ENCODE measurements at places on chromosomes 4 and X.
A peak's percentile ranks its signal among the peaks of the same experiment; 100 is the strongest.

GRCh38 chr4:151403656-151404055 lies 5.3 kb upstream of the FHIP1A start:
- DNase-seq: no peak

GRCh38 chr4:27836523-27836922 lies 975.9 kb downstream of the STIM2 start:
- DNase-seq: no peak

DNA sequence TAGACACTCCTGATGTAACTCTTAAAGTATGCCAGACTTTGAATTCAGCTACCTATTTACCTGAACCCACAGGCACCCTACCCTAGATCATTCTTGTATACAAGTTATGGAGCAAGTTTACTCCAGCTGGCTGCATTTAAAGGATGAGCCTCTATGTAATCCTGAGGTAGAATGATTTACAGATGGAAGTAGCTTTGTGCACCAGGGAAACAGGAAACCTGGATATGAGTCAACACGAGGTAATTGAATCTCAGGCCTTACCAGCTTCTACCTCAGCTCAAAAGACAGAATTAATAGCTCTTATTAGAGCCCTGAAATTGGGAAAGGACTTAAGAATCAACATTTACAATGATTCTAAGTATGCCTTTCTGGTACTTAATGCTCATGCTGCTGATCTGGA lies 119.8 kb downstream of the AGTR2 start:
- no peak for DNase-seq

DNA sequence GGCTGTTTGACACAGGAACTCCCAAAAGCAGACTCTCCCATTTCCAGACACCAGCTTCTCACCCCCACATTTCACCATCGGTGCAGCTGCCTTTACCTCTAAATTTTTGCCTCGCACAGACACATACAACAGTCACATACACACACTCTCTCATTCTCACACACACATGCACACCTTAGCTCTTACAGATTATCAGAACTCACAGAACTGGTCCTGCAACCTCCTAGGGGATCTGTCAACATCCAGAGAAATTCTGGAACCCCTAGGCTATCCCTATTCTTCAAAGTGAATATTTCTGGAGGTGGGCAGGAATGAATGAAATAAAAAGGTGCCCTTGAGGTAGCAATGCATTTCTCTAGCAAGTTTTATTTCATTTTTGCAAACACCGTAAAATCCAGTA lies 4.1 kb downstream of the HS6ST2 start:
- DNase-seq: no peak

GRCh38 chr4:53748328-53748772 lies 157.1 kb upstream of the LNX1 start:
- peak; percentile 98 for DNase-seq

GRCh38 chr4:92516450-92516849 lies 212.7 kb downstream of the GRID2 start:
- no peak for DNase-seq

DNA sequence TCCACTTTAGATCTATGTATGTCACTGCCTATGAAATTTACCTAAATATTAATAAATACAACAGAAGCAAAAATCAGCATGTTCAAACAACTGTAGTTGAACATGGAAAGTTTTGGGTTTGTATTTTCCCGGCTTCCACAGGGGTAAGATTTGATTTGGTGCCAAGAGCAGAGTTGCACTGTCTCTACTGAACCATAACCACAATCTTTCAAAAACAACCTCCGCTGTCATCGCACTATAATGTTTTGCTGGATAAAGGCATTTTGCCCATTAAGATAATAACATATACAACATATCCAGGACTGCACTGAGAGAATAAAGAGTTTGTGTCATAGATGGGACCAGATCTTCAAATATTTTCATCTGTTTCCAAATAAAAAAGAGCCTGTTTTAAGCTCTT lies 94.9 kb downstream of the TENM3 start:
- no peak for DNase-seq

DNA sequence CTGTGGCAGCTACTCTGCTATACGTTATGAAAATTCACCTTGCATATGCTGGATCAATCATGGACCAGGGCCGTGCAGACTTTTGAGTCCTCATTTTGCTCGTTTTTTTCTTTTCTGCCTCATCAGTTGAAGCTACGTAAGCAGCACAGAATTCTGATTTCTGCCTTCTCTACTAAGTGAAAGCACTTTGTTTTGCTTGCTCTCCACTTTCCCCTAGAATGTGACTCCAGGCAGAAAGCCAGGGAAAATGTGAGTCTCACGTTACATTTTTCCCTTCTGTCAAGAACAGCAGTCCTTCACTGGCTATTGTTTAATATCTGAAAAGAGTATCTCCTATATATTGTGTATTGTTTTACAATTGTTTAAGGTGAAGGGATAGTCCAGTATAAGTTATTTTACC lies 1840.1 kb downstream of the PCDH7 start:
- DNase-seq: no peak

DNA sequence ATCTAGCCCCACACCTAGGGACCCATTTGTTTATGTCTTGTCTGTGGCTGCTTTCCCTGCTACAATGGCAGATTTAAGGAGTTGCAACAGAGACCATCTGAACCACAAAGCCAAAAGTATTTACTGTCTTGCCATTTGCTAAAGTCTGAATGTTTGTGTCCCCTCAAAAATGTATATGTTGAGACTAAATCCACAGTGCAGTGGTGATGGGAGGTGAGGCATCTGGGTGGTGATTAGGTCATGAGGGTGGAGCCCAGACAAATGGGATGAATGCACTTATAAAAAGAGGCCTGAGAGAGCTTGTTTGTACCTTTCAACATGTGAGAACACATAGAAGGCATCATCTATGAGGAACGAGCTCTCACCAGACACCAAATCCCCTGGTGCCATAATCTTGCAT lies 137.3 kb downstream of the TMEM144 start:
- no peak for DNase-seq

- DNase-seq: no peak
Measured at GRCh38 chr4:72340803-72341431, 228.1 kb downstream of the ADAMTS3 start.

GRCh38 chr4:127575888-127576287 lies 56.9 kb upstream of the INTU start:
- DNase-seq: no peak

DNA sequence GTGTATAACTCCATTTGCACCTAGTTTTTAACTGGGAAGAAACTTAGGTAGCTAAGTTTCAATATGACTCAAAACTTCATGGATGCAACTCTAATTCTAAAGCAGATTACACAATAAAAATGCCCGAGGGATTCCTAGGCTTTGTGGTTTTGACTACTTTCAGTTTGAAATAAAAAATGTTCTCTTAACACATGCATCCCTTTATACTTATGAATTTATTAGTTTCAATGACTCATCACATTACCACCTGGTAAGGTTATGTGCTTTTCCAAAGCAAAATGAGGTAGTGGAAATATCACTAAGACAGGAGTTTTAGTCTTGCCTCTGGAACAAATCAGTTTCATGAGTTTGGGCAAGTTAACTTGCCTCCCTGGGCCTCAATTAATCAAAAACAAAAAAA lies 125.5 kb downstream of the OPHN1 start:
- no peak for DNase-seq

DNA sequence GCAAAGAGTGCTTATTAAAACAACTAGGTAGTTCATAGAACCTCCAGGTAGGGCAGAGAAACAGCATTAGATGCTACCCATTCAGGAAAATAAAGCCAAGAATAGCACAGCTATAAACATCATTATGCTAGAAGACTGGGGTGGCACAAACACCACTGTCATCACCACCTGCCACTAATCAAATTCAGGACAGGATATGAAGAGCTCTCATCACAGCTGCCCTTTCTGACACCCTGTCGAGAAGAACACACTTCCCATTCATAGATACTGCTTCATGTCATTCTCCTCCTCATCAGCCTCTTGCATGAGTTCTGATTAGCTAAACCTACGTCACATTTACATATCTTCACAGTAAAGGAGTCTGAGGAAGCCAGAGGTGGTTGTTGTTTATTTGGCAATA lies 692.3 kb upstream of the HS3ST1 start:
- no peak for DNase-seq

- no peak for DNase-seq
Measured at GRCh38 chr4:138659812-138660316, 355.7 kb upstream of the NOCT start.

All from GM12864 (cell line).